Fibroblast of the conjunctiva (primary cell): ENCODE measurements at places on chromosomes 6 and 20.

DNA sequence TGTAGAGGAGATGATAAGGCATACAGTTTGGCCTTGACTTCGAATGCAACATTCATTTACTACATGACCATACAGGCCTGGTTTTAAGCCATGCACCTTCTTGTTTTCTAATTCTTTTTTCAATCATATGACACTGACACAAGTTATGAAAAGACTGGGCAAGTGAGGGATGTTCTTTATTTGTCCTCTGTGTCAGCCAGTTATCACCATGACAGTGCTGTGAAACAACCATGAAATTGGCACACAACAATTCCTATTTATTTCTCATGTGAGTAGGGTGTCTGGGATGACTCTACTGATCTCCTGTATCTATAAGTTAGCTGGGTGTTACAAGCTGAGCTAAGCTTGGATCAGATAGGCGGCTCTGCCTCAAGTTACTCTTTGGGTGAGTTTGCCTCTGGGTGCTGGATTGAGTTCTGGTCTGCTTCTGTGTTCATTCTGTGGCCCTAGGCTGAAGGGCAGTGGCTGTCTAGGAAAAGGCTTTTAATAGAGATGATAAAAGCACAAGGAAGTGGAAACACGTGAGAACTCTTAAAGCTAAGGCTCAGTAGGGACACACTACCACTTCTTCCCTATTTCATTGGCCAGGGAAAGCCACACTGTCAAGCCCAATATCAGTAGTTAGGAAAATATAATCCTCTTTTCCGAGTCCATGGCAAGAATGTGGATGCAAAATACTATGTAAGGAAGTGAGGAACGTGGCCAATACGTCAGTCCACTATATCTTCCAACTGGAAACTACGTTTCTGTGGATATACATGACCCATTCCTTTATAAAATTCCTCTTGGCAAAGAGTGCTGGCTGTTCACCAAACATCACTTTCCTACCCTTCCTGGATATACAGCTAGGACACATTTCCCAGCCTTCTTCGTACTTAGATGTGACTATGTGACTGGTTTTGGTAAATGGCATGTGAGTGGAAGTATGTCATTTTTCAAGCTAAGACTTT, 126.2 kb upstream of the RNF24 start:
- DNase-seq = no peak

- DNase-seq = no peak
Observed at GRCh38 chr6:51913265-51913664, 174.1 kb downstream of the PKHD1 start.

- no peak for DNase-seq
Observed at GRCh38 chr6:168581236-168581635, 140.3 kb downstream of the SMOC2 start.

- DNase-seq = no peak
Observed at GRCh38 chr20:20084296-20084752, 32.0 kb downstream of the CFAP61 start.

DNA sequence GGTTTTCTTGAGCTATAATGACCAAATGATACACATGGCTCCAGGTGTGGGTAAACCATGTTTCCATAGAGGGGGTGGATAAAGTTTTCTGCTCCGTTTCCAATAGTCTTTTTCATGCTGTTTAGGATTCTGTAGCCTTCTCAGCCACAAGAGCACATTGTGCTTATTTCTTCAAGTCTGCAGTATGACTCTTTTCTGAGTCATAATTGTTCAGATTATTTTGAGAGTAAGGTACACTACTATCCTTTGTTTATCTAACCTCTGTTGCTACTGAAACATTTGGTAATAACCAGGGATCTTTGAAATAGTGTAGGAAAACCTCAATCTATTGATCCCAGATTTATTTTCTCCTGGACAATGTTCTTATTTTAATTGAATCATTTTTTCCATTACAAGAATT, 247.9 kb upstream of the BMP2 start:
- peak; percentile 21 for DNase-seq

GRCh38 chr6:106894978-106895702, 79.4 kb downstream of the CD24 start:
- no peak for DNase-seq
